ENCODE measurements at places on chromosomes 5 and 9.

GRCh38 chr5:141826674-141827073 is 51.5 kb downstream of the PCDH1 start:
- no peak for DNase-seq

DNA sequence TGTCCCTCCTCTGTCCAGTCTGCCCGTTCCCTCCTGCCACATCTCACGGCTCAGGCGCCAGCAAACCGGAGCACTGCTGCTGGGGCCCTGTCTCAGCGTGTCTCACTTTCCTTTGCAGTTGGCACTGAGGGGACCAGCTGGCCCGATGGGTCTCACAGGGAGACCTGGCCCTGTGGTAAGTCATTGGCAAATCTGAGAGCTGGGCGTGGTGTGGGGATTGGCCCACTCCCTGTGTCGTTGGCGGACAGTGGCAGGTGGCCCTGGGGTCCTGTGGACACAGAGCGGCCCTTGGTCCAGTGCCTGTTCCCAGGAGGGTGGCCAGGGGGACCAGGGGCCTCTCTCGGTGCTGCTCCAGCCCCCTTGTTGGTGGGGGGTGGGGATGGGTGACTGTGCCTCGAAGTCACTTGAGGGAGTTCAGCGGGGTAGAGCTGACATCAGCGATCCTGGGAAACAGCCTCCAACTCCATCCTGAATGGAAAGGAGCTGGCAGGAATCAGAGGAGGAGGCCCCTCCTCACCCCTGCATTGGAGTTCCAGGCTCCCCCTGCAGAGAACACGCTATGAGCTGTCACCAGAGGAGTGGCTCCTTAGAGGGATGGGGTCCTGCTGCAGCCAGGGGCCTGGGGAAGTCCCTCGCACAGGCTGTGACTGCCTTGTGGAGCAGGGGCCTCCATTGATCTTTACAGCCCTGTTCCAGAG is 111.0 kb downstream of the COL5A1 start:
- no peak for DNase-seq

GRCh38 chr5:96209829-96210228 is 223.2 kb downstream of the PCSK1 start:
- DNase-seq: no peak

- no peak for DNase-seq
Measured at GRCh38 chr5:55568654-55569512, 34.1 kb upstream of the PLPP1 start.

- no peak for DNase-seq
Measured at GRCh38 chr5:93850311-93850710, 108.9 kb upstream of the POU5F2 start.

DNA sequence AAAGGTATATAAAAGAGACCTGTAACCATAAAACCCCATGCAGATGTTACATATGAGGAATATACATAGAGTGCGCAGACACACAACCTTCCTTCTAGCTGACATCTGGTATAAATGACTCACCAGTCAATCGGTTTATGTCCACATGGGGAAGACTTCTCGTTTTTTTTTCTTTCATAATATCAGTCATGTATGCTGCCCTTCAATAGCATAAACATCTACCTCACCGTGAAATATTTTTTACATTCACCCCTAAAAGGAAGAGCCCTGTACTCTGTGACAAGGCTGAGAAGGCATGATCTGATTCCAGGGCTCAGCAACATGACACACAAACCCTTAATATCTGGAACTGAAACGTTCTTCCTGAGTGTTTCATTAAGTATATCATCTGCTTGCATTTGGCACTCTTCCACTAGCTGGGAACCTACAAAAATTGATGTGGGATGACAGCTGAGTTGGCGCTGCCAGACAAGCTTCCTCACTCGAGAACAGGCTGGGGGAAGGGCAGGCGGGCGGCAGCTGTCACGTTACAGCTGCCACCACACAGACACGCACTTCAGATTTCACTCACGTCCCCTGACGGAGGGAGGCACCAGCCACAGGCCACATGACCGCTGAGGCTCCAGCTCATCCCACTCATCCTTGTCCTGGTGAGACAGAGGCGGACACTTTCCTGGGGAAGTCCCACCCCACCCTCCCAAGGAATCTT is 74.2 kb downstream of the SHB start:
- no peak for DNase-seq

DNA sequence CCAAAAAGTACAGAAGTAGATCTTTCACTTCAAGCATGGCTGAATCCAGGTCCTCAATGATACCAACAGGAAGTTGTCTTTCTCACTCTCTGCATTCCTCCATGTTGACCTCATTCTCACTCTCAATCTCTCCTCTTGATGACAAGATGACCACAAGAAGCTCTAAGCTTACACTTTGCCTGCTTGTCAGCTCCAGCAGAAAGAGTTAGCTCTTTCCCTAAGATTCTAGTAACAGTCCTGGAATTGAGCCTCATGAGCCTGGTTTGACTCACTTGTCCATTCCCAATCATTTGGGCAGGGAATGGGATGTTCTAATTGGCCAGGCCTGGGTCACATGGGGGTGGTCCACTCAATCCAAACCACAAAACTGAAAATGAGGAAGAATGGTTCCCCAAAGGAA is 3.3 kb upstream of the CLTA start:
- DNase-seq: no peak

DNA sequence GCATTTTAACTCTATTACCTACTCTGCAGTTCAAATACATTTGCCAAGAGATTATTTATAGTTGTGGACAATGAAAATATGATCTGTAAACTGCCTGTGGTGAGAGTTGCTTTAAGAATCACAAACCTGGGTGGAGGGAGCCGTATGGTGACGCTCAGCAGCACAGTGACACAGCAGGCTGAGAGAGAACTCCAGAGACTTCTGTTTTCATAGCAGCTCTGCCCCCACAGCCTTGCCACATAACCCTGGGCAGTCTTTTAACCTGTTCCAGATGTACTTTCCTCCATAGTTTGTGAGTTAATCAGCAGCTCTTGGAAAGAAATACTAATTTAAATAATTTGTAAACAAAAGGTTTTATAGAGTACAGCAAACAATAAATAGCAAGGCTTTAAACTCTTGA is 450.5 kb downstream of the ELAVL2 start:
- DNase-seq: no peak

DNA sequence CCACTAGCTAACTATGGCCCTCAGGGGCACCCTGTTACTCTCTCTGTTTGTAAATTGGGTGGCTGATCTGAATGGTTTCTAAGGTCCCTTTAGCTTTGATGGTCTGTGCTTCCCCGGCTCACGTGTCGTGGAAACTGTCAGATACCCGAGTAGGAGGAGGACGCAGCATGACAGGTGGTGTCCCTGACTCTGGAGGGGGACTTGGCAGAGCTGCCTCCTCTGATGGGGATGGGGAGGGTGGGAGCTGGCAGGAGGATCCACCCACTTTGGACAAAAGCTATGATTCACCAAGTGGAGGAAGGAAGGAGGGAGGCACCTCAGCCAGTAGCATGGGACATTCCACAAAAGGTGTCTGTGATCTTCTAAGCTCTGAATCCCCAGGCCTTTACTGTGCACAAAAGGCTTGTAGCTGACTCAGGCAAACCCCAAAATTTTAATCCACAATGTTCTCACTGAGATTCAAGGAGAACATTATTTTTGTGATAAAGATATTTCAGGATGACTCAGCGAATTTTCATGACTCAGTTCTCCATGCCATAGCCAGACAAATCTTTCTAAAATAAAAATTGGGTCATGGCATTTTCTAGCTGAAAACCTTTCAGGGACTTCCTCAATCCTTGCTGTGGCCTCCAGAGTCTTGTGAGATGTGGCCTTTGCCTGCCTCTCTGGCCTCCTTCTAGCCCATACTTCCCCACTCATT is 131.0 kb upstream of the BRINP1 start:
- no peak for DNase-seq

- no peak for DNase-seq
Measured at GRCh38 chr9:114261987-114262386, 60.9 kb upstream of the ORM1 start.

DNA sequence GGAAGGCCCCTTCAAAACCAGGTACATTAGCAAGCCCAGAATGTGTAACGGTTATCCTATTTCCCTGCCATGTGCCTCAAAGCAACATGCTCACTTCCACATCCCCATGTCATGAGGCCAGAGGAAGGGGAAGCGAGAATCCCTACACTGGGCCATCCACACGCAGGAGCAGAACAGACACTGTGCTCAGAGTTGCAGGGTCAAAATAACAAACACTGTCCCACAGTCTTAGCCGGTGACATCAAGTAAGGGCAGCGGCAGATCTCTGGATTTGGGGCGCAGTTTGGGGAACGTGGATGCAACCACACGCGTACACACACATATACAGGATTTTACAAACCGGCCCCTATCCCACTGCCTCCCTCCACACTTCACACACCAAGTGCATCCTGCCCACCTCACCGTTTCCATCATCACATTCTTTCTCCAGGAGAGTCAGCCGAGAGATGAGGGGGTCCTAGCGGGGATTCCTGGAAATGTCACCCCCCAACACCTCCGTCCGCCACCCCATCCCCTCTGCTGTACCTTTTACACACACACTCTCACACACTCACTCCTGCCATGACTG is 776 bp downstream of the APBA1 start:
- no peak for DNase-seq

- DNase-seq: no peak
Measured at GRCh38 chr5:179803651-179804554, 2.8 kb downstream of the MGAT4B start.

- DNase-seq: no peak
Measured at GRCh38 chr5:59528202-59528862, 365.2 kb downstream of the PDE4D start.

DNA sequence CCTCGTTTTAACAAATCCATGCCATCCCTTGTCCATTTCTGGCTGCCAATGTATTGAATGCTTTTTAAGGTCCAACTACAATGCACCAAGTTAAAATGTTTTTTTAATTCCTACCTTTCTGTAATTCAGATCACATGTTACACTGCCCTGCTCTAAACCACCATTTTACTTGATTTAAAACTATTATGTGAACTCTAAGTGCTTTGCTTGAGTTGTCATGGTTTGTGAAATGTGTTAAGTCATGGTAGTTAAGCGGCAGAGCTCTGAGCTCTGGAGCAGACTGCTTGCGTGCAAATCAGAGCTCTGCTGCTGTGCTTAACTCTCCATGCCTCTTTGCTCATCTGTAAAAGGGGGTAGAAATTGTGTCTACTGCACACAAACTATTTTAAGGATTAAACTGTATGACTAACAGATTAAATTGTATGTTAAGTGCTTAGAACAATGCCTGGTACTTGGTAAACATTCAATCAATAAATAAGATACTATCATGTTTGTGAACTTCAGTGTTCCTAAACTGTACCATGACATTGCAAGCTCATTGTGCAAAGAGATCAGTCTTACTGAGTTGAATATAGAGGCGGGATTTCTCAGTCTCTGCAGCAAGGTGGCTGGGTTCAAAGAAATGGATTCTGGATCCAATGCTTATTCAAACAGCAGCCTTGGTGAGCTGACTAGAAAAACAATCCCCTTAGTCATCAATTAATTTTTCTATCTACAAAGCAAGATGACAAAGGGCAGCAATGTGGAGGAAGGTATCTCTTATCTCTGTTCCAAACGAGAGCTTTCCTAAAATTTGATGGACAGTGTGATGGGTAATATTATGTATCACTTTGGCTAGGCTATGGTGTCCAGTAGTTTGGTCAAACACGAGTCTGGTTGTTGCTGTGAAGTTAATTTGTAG is 16.1 kb upstream of the CMBL start:
- DNase-seq: no peak

DNA sequence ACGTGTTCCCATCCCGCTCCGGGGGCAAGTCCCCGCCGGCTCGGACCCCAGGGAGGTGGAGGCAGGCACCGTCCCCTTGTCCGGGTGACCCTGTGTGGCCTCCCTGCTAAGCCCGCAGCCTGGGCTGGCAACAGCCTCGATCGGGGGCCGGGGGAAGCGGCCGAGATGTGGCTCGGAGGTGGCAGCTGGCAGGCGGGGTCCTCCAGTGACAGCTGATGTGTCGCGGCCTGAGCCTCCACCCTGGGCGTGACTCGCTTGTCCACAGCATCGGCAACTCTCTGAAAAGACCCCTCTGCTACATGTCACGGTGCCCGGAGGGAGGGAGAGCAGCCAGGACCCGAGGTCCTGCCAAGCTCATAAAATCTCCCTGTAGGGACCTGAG is 124.8 kb upstream of the IRX4 start:
- DNase-seq: no peak

GRCh38 chr9:105259274-105259673 is 14.8 kb downstream of the SLC44A1 start:
- DNase-seq: no peak

GRCh38 chr9:101705135-101705661 is 33.2 kb downstream of the GRIN3A start:
- no peak for DNase-seq

DNA sequence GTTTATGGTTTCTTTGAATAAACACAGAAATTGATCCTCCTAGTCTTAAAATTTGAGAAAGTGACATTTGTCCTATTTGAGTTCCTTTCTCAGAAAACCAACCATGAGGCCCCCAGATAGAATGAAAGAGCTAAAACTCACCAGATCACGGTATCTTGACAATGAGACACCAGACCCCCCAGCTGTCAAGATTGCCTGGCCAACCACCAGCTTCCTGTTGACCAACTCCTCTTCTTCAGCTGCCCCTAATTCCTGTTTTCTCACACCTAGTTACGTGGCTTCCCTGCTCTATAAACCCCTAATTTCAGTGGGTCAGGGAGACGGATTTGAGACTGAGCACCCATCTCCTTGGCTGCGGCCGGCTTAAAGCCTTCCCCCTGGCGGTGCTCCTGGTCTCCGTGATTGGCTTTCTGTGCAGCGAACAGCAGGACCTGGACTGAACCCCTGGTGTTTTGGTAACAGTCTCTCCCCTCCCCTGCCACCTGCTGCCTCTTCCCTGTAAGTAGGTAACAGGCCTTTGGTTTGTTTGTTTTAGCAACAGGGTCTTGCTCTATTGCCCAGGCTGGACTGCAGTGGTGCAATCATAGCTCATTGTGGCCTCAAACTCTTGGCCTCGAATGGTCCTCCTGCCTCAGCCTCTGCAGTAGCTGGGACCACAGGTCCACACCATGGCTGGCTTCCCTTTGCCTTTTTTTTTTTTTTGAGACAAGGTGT is 4.8 kb upstream of the ENTPD2 start:
- no peak for DNase-seq

- DNase-seq: no peak
Measured at GRCh38 chr5:39758426-39758825, 333.6 kb upstream of the DAB2 start.

DNA sequence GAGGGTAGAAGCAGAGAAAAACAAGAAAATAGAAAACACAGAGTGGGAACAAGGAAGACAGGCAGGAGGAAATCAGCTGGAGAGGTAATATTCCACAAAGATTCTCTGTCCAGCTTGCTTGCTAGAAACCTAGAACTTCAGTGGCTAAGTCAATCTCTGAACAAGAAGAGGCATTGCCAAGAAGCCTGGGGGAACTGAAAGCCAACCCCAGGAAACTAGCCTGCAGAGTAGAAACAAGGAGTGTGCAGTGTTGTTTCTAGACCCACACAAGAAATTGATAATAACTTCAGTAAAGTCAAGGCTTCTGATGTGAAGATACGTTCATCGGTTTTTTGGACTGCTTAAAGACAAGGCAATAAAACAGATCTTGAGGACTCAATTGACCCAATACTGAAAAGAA is 234.5 kb upstream of the MAP3K1 start:
- no peak for DNase-seq

GRCh38 chr9:22229069-22229468 is 217.6 kb upstream of the DMRTA1 start:
- DNase-seq: no peak

Data from T follicular helper cell (primary cell).